Nephron progenitor cell (in vitro differentiated cells): ENCODE measurements at places on chromosomes 1 and 21.
A peak's percentile ranks its signal among the peaks of the same experiment; 100 is the strongest.

DNA sequence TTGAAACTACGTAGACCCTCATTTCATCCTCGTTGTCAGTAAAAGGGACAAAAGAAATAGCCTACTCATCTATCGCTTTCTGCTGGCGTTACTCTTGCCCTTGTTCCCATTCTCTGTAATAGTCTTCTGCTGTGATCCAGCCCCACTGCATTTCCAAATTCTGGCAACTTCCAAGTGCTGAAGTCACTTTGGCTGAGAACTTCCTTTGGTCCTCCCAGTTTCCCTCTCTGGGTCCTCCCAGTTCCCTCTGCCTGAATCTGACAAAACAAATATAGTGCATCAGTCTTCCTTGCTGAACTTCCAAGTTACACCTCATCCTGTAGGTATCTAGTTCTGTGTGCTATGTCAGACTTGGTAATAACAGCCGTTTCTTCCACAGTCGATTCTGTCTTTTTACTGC lies 47.0 kb upstream of the PLA2G4A start:
- DNase-seq = no peak

DNA sequence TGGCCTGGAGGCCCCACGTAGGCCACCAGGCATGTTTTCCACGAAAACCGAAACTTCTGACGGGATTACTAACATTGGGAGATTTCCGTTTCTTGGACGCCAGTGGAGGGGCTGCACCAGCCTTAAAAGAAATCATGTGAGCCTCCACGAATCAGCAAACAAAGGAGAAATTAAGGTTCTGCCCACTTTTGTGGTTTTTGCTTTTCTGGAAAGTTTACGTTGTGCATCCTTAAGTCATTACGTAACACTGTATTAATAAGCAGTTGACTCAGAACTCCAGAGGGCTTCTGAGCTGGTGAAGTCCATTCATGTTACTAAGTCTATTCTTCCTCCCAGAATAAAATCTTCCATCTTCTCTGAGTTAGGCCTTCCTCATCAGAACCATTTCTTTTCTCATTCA lies 168.5 kb downstream of the PSMG1 start:
- no peak for DNase-seq

DNA sequence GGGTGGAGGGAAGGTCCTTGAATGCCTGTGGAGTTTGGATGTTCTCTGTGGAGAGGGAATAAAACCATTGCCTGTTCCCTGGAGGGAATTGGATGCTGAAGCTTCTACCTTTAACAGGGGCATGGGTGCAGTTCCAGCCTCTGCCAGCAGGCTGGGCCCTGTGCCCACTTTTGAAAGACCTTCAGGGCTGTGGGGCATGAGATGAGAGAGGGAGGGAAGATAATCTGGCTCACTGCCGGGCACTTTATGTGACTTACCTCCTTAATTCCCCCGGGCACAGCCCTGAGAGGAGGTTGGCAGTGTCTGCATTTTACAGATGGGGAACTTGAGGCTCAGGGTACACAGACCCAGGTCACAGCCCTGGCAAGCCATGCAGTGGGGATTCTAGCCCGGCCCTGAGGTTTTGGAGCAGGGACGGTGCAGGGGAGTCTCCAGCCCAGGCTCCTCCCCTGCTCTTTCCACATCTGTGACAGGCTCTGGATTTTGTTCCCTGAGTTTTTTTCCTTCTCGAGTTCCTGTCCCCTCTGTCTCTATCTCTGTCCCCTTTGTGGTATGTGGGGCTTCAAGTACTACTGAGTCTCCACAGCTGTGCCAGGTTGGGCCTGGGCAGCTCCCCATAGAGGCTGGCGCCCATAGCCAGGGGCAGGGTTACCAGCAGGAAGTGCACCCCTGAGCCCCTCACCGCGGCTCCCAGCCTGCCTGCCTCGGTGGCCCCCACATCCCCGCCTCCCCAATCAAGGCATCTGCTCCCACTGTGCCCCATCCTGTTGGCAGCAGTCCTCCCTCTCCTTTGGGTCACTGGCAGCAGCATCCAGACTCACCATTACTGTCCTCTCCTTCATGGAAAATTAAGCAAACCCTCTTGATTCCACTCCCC lies 14.0 kb upstream of the THEMIS2 start:
- DNase-seq = peak; percentile 86

DNA sequence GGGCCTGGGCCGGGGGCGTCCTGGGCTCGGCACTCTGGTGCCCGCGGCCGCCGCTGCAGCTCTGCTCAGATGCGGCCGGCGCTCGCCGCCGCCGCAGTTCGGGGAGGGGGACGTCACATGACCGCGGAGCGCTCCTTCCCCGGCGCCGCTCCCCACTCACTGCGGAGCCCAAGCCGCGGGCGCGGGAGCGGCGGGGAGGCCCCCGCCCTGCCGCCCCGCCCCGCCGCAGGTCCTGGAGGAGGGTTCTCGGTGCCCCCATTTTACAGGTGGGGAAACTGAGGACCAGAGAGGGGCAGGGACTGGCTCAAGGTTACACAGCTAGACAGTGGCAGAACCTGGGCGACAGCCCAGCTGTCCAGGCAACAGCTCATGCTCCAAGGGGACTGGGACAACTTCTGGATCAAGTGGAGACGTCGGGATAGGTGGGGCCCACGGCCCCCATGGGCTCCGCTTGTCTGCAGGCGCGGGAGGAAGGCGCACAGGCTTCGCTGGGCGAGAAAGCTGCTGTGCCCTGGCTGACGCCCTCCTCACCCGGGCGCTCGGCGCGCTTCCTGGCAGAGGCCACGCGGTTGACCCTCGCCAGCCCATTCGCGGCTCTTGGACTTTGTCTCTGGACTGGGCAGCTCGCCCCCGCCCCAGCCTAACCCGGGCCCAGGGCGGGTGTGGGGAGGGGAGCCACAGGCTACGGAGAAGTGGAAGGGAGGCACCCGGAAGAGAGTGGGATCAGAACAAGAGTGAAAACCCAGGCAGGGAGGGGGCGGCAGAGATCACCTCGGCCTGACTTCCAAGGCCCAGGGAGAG lies at the start of gene RAP1GAP:
Gene RAP1GAP, minus strand, starts transcription at position 100 of the 801 bp plus-strand sequence. CDS start 49,325 bp downstream, outside the sequence.
- peak; percentile 67 for DNase-seq

DNA sequence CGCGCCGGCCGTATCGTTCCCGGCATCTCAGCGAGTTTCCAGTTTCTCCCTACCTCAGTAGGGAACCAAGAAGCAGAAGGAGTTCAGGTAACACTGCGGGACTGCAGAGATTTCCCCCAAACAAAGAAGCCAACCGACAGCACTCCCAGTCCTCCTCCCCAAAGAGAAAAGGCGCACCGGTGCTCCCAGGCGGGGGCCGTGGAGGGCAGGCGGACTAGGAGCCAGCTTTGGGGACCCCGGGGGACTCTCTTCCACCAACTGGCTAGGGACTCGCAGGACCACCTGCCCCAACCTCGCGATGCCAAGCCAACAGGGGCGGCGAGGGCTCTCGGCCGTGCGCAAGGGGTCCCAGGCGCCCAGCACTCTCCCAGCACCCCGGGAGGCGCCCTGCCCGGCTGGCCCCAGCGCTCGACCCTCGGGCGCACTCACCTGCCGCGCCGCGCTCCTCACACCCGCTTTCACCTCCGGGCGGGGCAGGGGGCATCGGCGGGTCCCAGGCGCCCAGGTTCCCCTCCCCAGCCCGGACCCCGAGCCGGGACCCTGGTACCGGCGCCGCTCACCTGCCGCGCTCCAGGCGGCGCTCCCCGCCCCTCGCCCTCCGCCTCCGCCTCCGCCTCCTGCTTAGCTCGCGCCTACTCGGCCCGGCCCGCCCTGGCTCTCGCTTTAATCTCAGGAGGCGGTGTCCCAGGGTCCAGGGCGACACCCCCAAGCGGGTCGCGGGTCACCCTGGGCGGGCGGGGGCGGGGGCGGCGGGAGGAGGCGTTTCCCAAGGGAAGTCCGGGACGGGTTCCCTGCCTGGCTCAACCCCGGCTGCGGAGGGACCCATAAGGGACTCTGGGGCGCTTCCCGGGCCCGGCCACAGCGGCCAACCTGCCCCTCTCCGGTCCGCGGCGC lies at the start of gene TMPRSS2:
Gene TMPRSS2, minus strand, starts transcription at position 638 of the 894 bp plus-strand sequence. CDS start 10,025 bp downstream, outside the sequence.
- peak; percentile 65 for DNase-seq

- no peak for DNase-seq
These were observed 5.1 kb downstream of the LRRN2 start for GRCh38 chr1:204680461-204680860.

DNA sequence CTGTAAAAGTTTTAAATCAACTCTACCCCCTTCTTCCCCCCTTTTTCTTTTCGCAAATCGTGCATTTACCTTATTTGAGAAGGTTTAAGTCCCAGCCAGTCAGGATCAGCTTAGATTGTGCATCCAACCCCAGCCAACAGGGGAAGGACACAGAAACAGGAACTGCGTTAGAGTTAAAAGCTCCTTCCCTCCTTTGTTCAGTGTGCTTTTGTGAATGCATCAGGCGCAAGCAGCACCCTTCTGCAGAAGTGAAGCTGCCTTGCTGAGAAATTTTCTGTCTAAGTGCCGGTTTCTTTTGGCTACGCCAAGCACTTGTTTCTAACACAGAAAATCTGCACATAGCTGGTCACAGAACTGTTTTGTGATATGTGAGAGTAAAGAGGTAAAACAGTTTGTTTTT lies 56.2 kb upstream of the PRRC2C start:
- no peak for DNase-seq

DNA sequence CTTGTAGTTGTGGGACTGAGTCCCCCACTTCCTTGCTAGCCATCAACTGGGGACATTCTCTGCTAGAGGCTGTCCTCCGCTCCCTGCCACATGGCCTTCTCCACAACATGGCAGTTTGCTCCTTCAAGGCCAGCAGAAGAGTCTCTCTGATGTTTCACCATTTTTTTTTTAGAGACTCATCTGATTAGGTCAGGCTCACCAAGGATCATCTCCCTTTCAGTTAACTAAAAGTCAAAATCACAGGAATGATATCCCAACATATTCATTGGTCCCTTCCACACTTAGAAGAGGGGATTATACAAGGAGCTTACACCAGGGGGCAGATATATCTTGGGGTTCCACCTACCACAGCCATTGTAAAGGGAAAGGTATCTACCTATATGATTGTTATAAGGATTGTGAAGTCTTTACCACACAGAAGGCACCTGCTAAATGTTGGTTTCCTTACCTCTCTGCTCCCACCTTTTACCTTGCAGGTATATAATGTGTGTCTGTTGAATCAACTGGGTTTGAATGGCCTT lies 23.3 kb downstream of the RIMKLA start:
- DNase-seq = no peak

DNA sequence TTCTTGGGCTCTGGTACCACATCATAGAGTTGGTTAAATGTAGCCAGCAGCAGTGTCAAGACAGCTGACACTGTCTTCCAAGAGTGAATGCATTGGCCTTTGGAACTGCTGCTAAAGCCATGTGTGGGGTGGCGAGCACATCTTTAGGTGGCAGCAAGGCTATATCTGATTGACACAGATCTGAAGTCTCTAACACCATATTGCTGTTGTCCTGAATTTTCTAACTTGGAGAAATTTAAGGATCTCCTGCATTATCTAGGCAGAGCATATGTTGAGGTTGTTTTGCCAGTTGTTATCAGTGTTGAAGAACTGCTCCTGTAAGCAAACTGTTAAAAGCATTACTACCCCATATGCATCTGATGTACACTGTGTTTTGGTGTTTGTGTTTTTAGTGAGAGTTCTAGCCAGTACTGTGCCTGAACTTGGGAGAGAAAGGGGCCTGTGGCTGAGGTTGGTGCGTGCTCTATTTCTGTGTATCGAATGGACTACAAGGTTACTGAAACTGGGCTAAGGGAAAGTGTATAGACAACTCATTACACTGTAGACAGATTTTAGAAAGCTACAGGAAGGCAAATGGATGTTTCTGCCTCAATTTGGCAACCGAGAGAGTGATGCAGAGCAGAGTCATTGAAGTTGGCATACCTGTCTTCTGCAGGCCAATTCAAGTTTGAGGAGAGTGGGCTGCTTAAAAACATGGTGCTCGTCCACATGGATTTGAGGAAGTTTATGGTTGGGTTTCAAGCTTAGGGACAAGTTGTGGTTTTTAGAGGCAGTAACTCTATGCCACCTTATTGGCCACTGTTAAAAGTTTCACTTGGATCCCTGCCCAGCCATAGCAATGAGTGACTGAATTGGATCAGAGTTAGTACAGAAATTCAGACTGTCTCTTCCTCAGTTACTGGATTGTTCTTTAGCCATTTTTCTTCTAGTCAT lies 16.9 kb downstream of the DYRK3 start:
- DNase-seq = no peak

GRCh38 chr21:44043613-44044012 lies 31.5 kb downstream of the TRAPPC10 start:
- DNase-seq = no peak

DNA sequence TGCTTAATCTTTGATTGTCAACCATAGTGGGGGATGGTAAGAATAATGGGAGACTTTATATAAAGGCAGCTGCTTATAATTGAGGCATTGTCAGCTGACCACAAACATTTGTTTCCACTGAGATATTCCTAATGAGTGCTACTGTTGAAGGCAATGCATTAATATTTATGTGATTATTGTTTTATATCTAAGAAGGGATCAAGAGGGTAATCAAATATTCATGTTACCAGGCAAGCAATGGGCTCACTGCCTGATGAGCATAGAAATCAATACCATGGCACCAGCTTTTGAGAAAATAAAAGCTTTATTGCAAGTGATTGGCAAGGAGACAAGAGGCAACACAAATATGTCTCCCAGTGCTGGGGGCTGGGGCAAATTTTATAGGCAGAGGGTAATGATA lies 706.7 kb upstream of the ADAMTS5 start:
- DNase-seq = no peak

- no peak for DNase-seq
These were observed 195.4 kb downstream of the GPR52 start for GRCh38 chr1:174643206-174643605.

DNA sequence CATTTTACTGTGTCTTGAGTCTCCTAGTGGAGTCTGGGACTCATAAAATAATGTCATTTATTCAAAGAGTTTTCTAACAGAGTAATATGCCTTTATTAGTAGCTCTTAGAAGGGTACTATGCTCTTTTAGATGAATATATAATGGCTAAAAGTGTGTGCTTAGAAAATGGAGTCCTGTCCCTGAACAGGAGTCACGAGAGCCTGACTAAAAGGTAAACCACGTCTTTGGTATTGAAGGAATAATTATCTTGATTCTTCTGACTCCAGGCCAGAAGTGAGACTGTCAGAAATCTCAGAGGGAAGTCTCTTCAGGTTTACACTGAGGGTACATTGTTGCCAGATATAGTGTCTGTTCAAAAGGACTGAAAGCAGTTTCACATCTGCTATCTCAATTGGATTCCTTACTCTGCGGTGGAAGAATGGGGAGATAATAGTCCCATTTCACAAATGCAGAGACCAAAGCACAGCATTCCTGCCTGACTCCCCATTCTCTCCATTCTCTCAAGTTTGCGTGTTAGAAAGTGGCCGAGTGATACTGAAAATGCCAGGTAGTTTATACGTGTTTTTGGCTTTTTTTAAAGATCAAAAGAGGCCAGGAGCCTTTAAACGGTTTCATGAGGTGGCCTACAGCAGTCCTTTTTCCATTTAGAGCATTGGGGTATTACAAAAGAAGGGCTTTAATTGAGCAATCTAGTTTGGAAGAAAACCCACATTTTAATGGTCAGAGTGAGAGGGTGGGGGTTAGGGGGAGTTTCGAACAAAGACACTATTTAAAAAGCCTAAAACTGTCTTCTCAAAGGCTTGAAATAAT lies 176.6 kb downstream of the VPS13D start:
- no peak for DNase-seq

GRCh38 chr21:34078915-34079314 lies 5.5 kb downstream of the MRPS6 start:
- DNase-seq = no peak

GRCh38 chr1:3292868-3293562 lies 161.4 kb upstream of the ARHGEF16 start:
- DNase-seq = no peak
